ENCODE measurements at places on chromosomes 3 and 15. TPM values are rescaled to one million over a fixed set of nuclear protein-coding genes. Genes with fewer than 3 reads are reported as not detected.

NMNAT3 gene
- 5.9 TPM for polyA plus RNA-seq

MYLK gene
- 33.0 TPM for polyA plus RNA-seq

RLBP1 gene
- polyA plus RNA-seq: not detected

OPA1 gene
- polyA plus RNA-seq: 10.5 TPM

EIF4E3 gene
- 5.6 TPM for polyA plus RNA-seq

ADAMTSL3 gene
- 2.3 TPM for polyA plus RNA-seq

IL12A gene
- polyA plus RNA-seq: 0.48 TPM

TNFAIP8L3 gene
- 3.5 TPM for polyA plus RNA-seq

GPR149 gene
- not detected for polyA plus RNA-seq

FRMD5 gene
- 0.05 TPM for polyA plus RNA-seq

CLSTN2 gene
- 11.8 TPM for polyA plus RNA-seq

PRTG gene
- polyA plus RNA-seq: 0.52 TPM

RTP1 gene
- polyA plus RNA-seq: not detected

QRICH1 gene
- 22.0 TPM for polyA plus RNA-seq

POPDC2 gene
- 1.7 TPM for polyA plus RNA-seq

CCR3 gene
- not detected for polyA plus RNA-seq

C2CD4A gene
- 0.71 TPM for polyA plus RNA-seq

ETV5 gene
- polyA plus RNA-seq: 2.9 TPM

SPSB4 gene
- 0.34 TPM for polyA plus RNA-seq

UPK1B gene
- polyA plus RNA-seq: 0.22 TPM

FRMD4B gene
- polyA plus RNA-seq: 8.1 TPM

GOLGA8S gene
- polyA plus RNA-seq: 0.34 TPM

TUSC7 gene
- not detected for polyA plus RNA-seq

REC114 gene
- not detected for polyA plus RNA-seq
